Daoy (cell line): ENCODE measurements at places on chromosomes 6 and 20. TPM values are rescaled to one million over a fixed set of nuclear protein-coding genes. Genes with fewer than 3 reads are reported as not detected.

TRIM40 gene
- not detected in 2 replicates for total RNA-seq

MLN gene
- total RNA-seq, result not detected in 2 replicates

TREM1 gene
- not detected in 2 replicates for total RNA-seq

SIRPA gene
- 7.2 and 11.5 TPM in 2 replicates for total RNA-seq

BCAS4 gene
- 10.9 and 16.1 TPM in 2 replicates for total RNA-seq
